ENCODE measurements at places on chromosomes 6 and 20. TPM values are rescaled to one million over a fixed set of nuclear protein-coding genes. Genes with fewer than 3 reads are reported as not detected.

DNA sequence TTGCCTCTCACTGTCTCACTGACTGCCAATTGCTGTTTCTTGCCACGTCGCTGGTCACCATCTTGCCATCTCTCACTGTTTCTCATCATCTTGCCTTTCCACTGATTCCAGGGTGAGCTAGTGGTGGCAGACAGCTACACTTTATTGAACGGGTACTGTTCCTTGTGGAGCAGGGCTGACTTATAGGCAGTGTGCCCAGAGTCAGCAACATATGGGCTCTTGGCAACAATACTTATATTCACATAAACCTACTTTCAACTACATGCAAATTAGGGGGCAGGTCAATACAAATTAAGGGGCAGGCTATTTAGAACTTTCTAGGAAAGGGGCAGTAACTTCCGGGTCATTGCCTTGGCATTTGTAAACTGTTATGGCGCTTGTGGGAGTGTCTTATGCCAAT, 186.2 kb upstream of the SYNDIG1 start:
- no peak for DNase-seq

- no peak for DNase-seq
These were observed 23.3 kb downstream of the NPEPL1 start for GRCh38 chr20:58715801-58716475.

GRCh38 chr20:49140834-49141233, 47.3 kb downstream of the STAU1 start:
- DNase-seq = no peak

- no peak for DNase-seq
These were observed 1034.4 kb downstream of the EYS start for GRCh38 chr6:64672651-64673050.

DNA sequence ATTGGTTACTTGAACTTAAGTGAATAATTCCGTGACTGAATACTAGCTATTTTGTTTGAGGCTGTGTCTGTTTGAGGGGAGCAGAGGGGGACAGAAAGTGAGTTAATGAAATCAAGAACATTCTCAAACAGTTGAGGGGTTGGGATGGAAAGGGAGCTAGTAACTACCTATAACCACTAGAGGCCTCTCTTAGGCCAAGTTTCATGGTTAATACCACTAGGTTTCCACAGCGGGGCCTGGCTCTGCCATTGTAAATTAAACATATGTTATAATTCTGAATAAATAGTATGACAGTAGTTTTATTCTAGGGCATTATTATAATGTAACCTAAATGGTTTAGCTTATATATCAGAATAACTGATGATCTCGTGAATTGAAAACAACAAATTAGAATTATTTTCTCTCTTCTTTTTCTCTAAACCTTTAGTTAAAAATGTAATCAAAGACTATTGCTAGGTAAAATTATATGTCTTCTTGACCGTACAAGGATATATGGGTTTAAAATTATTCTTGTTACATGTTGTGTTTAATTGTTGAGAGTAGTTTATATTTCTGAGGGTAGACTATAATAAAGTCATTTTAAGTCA, 108.1 kb downstream of the BCKDHB start:
- DNase-seq = no peak

DNA sequence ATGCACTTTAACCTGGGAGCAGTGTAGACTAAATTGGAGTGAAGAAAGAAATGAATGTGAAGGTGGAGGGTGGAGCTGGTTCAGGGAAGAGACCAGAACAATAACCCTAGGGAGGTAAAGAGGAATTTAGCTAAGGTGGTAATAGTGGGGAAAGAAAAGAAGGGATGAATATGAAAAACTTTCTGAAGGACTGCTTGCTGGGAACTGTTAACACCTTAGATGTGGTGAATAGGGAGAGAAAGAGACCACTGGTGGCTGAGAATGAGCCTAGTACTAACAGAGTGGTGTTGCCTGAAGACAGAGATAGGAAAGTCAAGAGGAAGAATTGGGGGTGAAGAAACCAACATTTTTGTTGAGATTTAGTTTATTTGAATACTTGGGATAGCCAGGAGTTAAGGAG, 78.4 kb upstream of the HS3ST5 start:
- no peak for DNase-seq

GRCh38 chr20:51091406-51092195, 68.7 kb upstream of the KCNG1 start:
- DNase-seq = no peak

DNA sequence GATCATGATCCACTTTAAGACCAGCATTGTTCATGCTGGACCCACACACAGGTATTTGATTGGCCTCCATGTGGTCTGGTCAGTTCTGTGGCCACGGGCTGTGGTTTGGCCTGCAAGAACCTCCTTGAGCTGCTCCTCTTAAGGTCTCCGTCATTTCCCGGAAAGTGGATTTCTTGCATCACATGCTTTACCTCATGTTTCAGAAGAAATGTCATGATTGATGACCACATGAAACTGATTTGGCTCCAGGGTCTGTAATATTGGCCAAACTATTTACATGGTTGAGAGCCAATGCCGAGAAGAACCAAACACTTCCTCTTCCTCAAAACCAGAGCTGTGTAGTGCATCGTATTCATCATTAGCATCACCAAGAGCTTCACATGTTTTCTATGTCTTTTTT, 13.2 kb upstream of the RSPH3 start:
- DNase-seq = no peak

- no peak for DNase-seq
These were observed 9.6 kb upstream of the LBP start for GRCh38 chr20:38336726-38337125.

GRCh38 chr6:21663966-21664313, 70.4 kb downstream of the SOX4 start:
- DNase-seq = no peak

DNA sequence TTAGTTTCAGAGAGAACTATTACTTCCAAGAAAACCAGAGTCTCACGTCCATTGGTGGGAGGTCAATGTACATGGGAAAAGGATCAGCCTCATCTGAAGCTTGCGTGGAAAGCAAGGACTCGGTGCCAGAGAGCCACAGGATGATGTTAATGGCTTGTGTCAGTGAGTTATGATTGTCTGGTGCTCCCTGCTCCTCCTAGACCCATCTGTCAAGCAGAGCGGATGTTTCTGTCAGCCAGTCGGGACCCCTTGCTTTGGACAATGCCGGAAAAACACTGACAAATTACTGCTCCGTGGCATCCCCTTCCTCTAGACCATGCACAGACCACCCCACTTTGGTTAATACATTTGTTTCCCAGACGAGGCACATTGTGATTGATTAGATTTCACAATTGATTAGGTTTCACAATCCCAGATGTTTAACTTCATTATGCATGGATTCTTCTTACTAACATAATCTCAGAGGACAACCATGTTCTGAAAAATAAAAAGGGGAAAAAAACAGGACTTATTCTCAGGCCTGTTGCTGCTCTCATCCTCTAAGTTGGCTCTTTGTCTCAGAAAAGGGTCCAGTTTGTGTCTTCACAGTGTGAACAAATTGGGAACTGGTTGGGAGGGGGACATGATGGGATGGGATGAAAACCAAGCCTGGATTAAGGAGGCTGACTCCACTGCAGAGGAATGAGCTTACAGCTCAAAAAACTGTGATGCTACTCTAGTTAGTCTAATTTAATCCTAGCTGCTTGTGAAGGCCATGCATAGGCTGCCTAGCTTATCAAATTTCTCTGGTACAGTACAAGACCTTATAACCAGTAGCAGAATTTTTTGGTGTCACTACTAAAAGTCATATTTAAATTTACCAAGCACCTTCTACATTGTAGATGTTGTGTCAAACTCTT, 51.9 kb downstream of the UNC5CL start:
- no peak for DNase-seq

- DNase-seq = no peak
These were observed 6.7 kb downstream of the TOX2 start for GRCh38 chr20:43921227-43921780.

DNA sequence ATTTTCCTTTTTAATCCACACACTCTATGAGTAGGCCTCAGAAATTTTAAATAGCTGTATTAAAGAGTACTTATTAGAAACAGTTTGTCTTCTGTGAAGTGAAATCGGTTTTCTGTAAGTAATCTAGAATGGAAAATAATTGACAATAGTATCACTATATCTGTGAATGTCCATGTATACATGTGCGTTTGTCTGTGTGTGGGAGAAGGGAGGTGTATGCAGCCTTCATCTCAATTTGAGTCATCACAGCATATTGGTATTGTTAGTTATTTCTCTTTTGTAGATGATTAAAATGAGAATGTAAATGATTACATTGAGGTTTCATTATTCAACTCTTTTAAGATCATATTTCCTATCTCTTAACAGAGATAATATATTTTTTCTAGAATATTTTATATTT, 206.0 kb downstream of the EYS start:
- no peak for DNase-seq

GRCh38 chr6:37618916-37619590, 78.6 kb downstream of the MDGA1 start:
- no peak for DNase-seq

GRCh38 chr20:53186635-53187034, 214.5 kb downstream of the TSHZ2 start:
- DNase-seq = no peak

DNA sequence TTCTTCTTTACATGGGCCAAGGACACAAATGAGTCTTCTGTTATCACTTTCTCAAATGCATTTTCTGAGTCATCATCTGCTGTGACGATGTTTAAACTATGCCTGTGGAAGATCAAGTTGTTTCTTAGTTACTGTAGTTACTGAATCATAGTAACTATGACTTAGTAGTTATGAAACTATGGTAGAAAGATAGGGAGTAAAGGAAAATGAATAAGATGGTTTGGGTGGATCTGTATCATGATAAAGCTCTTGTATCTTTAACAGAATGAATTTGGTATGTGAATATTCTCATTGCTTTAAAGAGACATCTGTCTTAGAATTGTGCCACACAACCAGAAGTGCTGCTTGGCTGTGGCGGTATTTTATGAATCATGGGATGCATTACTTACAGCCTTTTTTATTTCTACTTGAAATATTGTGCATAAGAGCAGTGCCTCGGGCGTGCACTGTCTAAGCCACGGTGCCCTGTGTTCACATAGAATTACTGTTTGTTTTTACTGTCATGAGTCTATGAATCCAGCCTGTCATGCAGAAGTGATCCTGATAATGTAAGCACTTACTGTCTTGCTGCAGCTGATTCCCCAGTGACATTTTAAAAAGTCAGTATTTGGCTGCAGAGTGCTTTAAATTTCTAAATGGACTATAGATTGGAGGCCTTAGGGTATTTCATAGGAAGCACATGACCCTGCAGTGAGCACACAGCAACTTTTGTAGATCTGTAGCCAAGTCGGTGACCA, 215.2 kb downstream of the TMEM242 start:
- no peak for DNase-seq

DNA sequence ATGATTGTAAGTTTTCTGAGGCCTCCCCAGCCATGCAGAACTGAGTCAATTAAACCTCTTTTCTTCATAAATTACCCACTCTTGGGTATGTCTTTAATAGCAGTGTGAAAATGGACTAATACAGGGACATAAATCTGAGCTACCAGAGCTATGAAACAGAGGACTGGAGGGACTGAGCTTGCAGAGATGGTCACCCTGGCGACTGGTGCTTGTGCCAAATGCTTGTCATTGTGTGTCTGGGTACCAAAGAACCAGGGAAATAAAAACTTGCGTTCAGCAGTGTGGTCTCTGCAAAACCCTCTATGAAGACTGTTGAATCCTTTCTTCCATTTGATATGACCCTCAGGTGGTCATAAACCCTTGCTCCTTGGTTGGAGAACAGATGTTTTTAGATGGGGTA, 105.1 kb upstream of the PRL start:
- DNase-seq = no peak

DNA sequence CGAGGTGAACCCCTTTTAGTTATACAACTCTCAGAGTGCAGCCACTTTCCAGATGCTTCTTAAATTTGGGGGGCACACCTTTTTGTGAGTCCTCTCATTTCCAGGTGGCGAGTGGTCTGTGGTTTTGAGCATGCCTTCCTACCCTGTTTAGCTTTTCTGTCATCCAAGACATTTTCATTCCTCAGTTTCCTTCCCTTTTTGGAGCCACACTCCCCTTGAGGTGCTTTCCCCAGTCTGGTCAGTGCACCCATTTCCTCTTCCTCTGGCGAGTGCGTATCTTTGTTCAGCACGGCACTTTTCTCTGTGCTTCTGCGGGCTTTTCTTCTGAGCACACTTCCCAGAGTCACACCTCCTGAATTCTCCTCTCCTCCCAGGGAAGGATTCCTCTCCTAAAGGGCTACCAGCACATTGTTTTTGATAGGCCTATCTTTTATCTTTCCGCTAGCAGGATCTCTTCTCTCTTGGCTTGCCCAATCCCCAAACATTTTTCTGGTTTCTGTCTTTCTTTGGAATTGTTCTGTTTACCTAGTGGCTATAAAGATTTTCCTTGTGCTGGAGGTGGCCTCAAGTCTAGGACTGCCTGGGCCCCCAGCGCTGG, 1.4 kb downstream of the PHF20 start:
- DNase-seq = peak; percentile 30

DNA sequence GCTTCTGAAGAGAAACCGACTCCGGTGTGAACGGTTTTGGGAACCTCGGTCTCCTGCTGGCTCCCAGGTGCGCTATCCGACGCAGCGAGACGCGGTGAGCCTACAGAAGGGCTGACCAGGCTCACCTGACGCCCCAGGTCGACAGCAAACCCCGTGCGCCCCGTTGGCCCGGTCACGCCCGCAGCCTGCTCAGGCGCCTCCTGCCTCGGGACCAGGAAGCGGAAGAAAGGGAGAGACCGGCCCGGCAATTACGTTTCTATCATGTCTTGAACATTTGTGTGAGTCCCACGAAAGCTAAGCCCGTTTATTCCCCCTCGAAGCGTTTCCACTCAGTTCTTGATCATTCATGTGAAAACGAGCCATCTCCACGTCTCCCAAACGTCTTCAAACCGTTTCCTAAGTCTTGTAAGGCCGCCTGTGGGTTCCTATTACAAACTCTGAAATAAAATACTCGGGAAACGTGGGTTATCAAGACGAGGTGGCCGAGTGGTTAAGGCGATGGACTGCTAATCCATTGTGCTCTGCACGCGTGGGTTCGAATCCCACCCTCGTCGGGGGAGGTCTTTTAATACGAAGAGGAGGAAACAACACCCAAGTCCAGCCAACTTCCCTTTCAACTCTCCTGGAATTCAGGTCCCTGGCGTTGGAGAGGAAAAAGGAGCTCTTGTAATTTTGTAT, 150.5 kb upstream of the PRSS16 start:
- DNase-seq = no peak

The CASS4 gene
- 0.51 TPM for total RNA-seq

The DSN1 gene
- 11.2 TPM for total RNA-seq

The FNDC1 gene
- total RNA-seq = not detected

The SEMG1 gene
- not detected for total RNA-seq

The FYN gene
- 57.8 TPM for total RNA-seq

The RTF2 gene
- total RNA-seq = 81.0 TPM

The BFSP1 gene
- 0.10 TPM for total RNA-seq

The LY6G5C gene
- 0.73 TPM for total RNA-seq

The SMOC2 gene
- not detected for total RNA-seq
